Activated CD4-positive, CD25-positive, alpha-beta regulatory T cell (primary cell): ENCODE measurements at places on chromosomes 16 and 17.

- no peak for DNase-seq
Observed at GRCh38 chr17:77407321-77408277, 266.8 kb downstream of the SEC14L1 start.

DNA sequence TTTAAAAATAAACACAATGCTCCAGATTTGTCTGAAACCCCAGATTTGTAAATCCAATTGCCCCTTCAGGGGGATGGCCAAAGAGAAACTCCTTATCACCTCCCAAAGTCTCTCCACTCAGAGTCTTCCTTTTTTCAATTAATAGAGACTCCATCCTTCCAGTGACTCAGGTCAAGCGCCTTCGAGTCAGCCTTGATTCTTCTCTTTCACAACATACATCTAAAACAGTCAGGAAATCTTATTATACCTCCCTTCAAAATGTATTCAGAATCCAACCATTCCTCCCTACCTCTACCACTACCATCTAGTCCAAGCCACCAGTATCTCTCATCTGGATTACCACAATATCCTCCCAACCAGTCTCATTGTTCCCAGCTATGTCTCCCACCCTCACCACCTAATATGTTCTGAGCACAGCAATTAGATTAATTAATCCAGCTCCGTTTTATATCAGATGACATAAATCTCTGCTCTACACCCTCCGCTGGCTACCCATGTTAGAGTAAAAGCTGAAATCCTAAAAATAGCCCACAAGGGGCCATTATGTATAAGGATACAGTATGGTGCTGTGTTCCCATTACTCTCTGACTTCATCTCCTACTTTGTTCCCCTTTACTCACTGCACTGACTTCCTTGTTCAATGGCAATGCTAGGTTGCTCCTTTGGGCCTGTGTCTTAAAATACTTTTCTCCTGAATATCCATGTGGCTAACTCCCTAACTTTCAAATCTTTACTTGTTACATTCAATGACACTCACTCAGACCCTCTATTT is 11.8 kb downstream of the SIAH1 start:
- DNase-seq, result no peak

GRCh38 chr17:76275382-76276068 is 10.4 kb downstream of the UBALD2 start:
- no peak for DNase-seq

- DNase-seq, result no peak
Observed at GRCh38 chr17:45889579-45889978, 4.8 kb upstream of the MAPT start.

- DNase-seq, result no peak
Observed at GRCh38 chr17:37135576-37135975, 186.8 kb downstream of the AATF start.

- DNase-seq, result no peak
Observed at GRCh38 chr16:67104061-67104460, 5.7 kb upstream of the PHAF1 start.

- DNase-seq, result no peak
Observed at GRCh38 chr16:68091380-68092261, 6.5 kb downstream of the NFATC3 start.
